ENCODE measurements at places on chromosomes 4 and X.

DNA sequence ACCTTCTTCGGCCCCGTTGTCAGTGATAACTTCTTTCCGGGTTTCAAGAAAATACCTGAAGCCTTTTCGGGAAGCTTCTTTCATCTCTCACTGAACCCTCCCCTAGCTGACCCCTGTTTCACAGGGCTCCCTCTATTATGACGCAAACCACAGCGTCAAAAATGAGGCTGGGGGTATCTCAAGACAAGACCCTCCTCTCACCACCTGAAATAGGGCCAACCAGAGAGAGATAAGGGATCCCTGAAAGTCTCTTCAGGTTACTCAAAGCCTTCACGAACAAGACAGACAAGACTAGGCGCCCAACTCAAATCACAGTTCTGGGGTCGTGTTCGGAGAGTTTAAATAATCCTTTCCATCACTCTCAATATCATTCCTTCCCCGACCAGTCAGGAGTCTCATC is 1.2 kb downstream of the PHF8 start:
- no peak for DNase-seq

GRCh38 chrX:122582280-122582974 is 601.7 kb upstream of the GRIA3 start:
- DNase-seq: no peak

DNA sequence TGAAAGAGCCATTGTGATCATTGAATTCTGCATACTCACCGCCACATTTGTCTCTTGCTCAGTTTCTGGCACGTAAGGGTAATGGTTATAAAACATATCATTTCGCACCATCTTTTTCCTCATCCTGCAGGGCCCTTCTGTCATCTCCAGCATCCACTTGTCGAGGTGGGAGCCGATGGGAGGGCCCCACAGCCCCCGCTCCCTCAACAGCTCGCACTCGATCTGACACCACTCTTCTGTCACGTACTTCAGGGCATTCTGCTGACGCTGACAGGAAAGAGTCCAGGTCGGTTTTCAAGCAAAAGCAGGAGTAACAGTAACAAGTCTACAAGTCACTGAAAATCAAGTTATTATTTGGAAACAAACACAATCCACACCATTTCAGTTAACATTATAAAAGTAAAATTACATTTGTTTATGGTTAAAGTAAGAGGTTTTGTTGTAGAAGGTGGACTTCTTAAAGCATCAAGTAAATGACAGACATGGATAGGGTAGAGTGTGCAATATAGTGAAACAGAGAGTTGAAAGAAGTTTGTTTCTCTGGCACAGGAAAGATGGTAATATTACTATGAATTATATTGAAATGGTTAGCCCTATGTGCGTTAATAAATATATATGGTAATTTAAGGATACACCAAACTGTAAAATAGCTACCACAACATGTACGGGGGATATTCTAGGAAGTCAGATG is 150.6 kb downstream of the CDS1 start:
- DNase-seq: no peak

GRCh38 chr4:152587127-152587526 is 51.2 kb upstream of the FBXW7 start:
- no peak for DNase-seq

DNA sequence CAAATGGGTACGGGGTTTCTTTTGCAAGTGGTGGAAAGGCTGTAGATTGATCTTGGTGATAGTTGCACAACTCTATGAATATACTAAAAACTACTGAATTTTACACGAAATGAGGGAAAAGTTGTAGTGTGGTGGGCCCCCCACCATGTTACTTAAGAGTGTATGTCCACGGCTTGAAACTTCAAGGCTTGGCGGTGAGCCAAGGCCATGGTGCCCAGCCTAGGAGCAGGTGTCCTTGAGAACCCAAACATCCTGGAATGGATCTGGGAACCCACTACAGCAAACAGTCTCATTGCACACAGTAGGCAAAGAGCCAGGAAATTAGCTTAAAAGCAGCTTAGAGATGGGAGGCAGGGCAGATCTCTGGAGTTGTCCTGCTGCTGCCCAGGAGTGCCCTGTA is 62.9 kb downstream of the BRCC3 start:
- DNase-seq: no peak

DNA sequence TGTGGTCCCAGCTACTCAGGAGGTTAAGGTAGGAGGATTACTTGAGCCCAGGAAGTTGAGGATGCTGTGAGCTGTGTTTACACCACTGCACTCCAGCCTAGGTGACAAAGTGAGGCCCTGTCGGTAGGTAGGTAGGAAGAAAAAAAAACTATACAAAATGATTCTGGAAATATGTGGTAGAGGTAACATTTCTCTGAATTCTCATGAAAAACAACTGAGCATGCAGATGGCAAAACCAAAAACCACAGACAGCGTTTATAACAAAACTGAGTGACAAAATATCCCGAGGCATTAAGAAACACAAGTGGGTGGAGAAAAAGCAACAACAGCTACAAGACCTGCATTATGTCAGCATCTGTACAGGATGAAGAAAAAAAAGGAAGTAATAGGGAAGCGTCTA is 211.7 kb downstream of the DLG3 start:
- no peak for DNase-seq

GRCh38 chr4:141011901-141012315 is 121.4 kb downstream of the RNF150 start:
- no peak for DNase-seq

DNA sequence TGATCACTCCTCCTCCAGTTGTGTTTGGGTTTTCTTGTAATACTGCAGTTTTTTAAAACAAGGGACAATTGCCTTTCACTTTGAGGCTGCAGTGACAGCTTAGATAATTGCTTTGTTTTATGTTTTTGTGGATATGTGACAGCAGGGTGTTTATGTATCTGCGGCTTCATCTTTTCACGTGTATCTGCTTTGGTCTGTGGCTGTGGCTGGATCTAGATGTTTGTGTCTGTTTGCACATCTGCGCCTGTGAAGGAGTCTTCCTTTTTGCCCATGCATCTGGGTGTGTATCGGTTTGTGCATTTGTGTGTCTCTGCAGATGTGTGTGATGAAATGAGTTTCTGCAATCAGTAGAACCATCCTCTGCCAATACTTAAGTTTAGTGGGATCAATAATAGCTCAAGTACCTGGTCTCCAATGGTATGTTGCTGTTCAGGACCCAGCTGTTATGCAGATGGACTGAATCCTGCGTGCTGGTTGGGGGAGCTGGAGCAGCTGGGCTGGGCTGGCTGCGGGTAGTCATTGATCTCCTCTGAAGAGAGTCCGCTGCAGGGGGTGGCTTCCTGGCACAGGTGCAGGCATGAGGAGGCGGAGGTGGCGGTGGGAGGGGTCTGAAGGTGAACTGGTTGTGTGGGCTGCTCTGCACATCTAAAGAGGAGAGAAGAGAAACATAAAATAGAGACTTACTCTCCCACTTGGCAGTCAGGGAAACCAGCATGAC is 390.3 kb downstream of the SH2D1A start:
- peak; percentile 2 for DNase-seq

DNA sequence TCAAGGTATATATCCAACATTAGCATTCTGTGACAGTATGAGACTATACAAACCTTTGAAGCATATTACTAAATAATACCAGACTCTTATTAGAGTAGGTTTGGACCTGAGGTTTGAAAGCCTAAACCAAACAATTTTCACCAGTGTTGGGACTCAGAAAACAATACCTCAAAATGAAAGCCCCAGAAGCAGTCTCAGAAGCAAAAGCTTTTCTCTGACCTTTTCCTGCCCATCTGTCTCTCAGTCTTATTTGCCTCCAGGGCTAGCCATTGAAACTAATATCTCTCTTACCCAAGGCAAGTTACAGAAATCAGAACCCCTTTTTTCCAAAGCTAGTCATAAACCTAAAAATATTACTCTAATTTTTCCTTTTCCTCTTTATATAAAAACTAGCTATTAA is 163.3 kb downstream of the PTCHD1 start:
- no peak for DNase-seq

GRCh38 chrX:1170243-1170642 is 42.2 kb downstream of the CRLF2 start:
- no peak for DNase-seq

DNA sequence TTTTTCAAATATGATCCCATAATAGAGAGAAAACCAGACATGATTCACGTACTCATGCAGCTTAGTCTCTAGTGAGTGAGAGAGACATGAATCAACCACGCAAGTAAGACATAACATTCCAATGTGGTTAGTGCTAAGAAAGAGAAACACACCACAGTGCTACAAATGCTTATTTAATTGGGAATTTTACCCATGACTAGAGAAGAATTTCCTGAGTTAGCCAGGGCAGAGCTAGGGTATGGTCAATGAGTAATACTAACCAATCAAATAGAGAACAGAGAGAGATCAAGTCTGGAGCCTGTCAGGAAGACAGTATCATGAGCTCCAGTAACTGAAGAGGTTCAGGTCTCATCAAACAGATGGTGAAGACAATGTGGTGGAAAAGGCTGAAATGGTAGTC is 495.2 kb downstream of the PDGFC start:
- no peak for DNase-seq

DNA sequence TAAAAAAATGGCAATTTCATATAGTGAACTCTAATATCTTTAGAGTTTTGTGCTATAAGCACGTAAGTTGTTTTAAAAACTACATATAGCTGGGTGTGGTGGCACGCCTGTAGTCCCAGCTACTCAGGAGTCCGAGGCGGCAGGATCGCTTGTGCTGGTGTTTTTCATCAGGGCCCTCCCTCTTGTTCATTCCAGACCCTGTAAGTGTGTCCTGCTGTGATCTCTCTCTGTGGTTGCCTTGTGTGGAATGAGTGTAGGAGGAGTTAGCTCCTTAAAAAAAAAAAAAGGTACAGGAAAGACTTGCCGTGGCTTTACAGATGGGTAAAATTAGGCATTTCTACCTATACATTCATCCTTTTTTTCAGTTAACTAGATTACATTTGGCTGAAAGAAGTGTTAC is 35.4 kb downstream of the RBBP7 start:
- DNase-seq: no peak

- DNase-seq: no peak
Measured at GRCh38 chr4:166838975-166839614, 395.2 kb downstream of the SPOCK3 start.

DNA sequence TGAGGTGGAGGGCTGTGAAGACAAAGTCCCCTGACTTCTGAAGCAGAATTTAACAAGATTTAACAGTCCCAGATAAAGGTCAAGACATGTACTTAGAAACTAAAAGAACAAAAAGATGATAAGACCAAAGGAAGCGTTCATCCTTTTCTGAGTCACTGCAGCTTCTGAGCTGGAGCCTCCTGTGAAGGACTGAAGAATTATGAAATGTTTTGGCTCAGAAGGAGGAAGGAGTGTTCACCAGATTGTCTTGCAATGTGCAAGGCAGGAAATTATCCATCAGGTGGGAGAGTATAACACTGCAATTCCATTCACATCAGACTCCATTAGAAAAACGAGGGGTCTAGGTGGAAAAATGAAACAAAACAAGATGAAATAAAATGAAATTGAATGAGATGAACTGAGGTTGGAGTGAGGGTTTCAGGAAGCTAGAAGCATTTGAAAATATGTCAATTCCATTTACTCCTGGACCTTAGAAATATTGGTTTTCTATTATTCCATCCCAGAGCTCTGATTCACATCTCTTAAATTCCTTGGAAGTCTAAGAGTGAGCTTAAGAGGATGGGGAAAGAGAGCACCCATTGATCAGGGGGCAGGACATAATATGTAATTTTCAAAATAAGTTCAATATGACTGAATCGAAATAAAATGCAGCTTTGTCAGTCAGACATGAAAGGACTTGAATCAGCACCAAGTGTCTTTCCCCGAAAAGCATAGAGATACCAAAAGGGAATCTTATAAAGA is 186.1 kb upstream of the LNX1 start:
- no peak for DNase-seq

DNA sequence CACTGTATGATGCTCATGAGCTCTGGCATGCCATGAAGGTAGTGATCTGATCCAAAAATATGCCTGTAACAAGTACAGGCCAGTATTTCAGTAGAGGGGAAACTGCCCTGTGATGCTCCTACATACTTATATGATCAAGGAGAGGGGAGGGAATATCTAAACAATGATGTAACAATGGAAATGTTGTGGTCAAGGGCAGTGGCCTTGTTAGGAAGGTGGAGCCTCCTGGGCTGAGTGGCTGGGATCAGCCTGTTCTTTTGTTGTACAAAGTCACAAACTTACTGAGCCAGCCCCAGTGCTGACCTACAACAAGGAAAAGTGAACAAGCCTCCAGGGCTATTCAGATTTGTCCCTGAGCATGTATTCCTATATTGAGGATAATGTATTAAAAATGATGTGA is 70.3 kb downstream of the ANXA10 start:
- DNase-seq: no peak

GRCh38 chr4:183860731-183861130 is 44.4 kb upstream of the STOX2 start:
- DNase-seq: no peak

- DNase-seq: no peak
Measured at GRCh38 chrX:130097507-130098209, 12.6 kb downstream of the ELF4 start.

GRCh38 chr4:166972071-166972470 is 262.2 kb downstream of the SPOCK3 start:
- DNase-seq: no peak

GRCh38 chr4:128776794-128777216 is 32.7 kb upstream of the JADE1 start:
- DNase-seq: no peak

- DNase-seq: peak; percentile 13
Measured at GRCh38 chrX:136250191-136251040, 784 bp downstream of the MAP7D3 start.

Data from stimulated activated CD4-positive, alpha-beta T cell treated with anti-CD3 and anti-CD28 coated beads, Interleukin-2, amount 100 ng/mL, for 48 hours (primary cell).